ENCODE measurements at places on chromosomes 3 and 15. TPM values are rescaled to one million over a fixed set of nuclear protein-coding genes. Genes with fewer than 3 reads are reported as not detected.

- no peak for DNase-seq
Measured at GRCh38 chr15:87604857-87605446, 651.6 kb downstream of the NTRK3 start.

DNA sequence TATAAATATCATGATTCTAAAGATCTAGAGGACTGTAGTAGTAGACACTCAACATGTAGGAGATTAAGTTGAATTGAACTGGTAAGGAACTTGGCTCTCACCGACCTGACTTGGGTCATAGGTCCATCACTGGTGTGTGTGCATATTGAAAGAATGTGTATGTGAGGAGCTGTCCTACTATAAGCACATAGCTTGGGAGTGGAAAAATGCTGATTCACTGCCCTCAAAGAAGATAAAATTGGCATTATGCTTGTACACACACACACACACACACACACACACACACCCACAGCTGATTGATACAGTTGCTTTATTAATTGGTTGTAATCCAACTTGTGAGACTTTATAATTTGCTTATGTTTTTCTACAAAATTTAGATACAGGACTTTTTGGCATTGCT lies 411.0 kb upstream of the NR2F2 start:
- DNase-seq, result no peak

- no peak for DNase-seq
Measured at GRCh38 chr3:62405135-62405534, 31.8 kb upstream of the FEZF2 start.

Gene CHRNB4
- total RNA-seq, result 2.0 TPM

DNA sequence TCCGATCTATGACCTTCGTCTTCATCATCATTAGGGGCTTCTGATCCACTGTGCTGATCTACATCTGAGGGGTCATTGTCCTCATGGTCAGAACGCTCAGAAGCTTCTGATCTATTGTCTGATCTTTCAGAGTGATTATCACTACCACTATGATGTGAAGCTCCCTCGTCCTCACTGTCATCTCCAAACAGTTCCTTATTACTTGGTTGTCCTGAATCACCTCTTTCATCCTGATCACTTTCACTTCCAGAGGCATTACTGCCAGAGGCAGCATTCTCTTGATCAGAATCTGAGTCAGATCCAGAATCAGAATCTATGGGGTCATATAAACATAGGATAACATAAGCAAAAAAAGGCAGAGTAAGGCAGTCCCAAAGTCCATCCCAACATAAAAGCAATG lies 5.4 kb downstream of the LEO1 start:
- DNase-seq, result no peak

Gene GPR176
- total RNA-seq, result 1.7 TPM

DNA sequence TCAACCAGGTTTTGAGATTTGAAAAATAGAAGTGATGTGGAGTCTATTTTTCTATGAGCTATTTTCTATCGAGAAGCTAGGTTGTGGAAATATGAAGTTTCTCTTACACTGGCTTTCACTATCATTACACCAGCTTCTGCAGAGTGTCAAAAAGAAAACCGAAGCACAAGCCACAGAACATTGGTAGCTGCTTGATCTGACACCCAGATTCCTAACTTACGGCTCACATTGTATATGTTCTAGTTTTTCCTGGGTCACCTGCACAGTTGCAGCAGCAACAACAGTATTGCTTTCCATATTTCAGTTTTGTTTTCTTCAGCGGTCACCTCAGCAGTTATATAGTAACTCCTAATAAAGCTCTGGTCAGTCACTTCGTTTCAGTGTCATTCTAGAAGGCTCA lies 790.1 kb downstream of the PLOD2 start:
- no peak for DNase-seq

DNA sequence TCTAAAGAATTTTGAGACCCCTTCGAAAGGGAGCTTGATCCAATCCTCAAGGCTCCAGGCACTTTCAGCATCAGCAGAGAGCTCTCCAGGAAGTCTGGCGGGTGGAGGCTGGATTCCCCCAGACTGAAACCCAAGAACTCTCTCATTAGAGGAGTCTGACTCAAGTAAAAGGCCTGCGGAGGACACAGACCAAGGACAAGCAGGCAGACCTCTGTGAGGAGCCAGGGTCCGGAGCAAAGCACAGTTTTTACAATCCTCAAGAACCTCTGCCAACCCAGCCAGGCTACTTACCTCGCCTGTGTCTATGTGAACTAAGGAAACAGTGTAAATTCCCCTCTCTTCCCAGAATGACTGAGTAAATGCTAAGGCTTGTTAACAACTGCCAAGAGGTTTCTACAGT lies 86.2 kb downstream of the FBN1 start:
- no peak for DNase-seq

Gene PFKFB4
- total RNA-seq, result 20.3 TPM

DNA sequence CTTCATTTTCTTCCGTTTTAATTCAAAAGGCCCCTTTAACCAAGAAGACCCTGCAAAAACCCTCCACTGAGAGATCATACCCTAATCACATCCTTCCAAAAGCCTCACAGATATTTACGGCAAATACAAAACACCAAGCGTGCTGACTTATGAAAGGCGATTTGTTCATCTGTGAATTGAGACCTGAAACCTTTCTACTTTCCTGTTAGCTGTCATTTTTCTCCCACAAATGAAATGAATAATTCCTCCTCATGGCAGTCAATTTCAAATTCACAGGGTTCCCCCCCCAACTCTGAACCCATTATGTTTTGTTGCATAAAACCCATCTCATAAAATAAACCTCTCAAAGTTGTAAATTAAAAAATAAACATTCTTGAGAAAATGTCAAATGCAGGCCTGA lies 149.6 kb downstream of the PDZRN3 start:
- DNase-seq, result no peak

- no peak for DNase-seq
Measured at GRCh38 chr15:74179101-74179841, 5.8 kb downstream of the ISLR start.

DNA sequence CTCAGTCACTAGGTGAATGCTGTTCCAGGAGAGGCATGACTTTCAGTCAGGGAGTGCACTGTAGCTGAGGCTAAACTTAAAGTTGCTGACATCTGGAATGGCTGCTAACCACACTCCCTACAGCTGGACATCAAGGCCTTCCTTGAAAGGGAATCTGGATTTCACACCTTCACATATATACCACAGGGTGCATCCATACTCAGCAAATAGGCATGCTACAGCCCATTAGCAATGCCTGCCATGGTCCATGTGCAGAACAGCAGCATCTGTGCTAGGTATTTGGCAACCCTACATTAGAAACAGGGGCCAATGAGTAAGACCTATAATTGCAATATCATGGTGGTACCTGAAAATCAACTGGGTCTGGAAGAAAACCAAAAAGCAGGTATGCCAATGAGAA lies 74.8 kb downstream of the SNTN start:
- DNase-seq, result no peak

Gene SCG3
- total RNA-seq, result not detected

Gene MAGI1
- total RNA-seq, result 38.6 TPM

Gene PARP15
- total RNA-seq, result 0.12 TPM

GRCh38 chr3:71104121-71104541 lies 479.4 kb downstream of the FOXP1 start:
- DNase-seq, result no peak

Gene GNAT1
- not detected for total RNA-seq

DNA sequence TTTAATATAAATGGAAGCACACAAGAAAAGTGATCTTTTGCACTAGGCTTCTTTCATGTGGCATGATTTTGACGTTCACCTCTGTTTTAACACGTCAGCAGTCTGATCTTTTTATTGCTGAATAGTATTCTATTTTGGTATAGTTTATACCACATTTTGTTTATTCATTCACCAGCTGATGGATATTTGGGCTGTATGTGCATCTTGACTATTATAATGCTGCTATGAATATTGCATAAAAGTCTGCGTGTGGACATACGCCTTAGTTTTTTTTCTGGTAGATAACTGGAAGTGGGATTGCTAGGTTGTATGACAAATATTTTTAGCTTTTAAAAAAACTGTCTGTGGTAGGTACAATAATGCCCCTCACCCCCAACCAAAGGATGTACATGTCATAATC lies 14.4 kb downstream of the NAA50 start:
- DNase-seq, result no peak

Gene ZNF717
- 0.12 TPM for total RNA-seq

GRCh38 chr3:132209855-132210254 lies 107.4 kb upstream of the ACP3 start:
- no peak for DNase-seq

Gene TF
- 10.4 TPM for total RNA-seq
